ENCODE measurements at places on chromosomes 2 and 18.

GRCh38 chr2:64522843-64523428 lies 1.2 kb upstream of the AFTPH start:
- DNase-seq: no peak

GRCh38 chr2:100527440-100528015 lies 35.3 kb upstream of the PDCL3 start:
- DNase-seq: no peak

DNA sequence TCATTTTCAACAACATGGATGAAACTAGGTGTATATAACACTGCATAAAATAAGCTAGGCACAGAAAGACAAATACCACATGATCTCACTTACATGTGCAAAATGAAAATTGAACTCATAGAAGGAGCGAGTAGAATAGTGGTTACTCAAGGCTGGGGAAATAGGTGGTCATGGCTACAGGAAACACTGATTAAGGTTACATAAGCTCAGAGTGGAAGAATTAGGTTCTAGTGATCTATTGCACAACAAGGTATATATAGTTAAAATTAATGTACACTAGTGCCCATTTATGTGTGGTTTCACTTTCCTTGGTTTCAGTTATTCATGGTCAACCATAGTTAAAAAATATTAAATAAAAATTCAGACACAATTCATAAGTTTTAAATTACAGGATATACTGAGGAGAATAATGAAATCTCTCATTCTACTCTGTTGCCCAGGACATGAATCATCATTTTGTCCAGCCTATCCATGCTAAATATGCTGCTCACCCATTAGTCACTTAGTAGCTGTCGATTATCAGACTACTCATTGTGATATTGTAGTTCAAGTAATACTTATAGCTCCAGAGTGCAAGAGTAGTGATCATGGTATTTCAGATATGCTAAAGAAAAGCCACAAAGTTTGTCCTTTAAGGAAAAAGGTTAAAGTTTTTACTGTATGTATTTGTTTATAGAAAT lies 1530.9 kb upstream of the LRRTM1 start:
- DNase-seq: no peak

GRCh38 chr2:10413991-10414451 lies 34.1 kb downstream of the ODC1 start:
- no peak for DNase-seq

DNA sequence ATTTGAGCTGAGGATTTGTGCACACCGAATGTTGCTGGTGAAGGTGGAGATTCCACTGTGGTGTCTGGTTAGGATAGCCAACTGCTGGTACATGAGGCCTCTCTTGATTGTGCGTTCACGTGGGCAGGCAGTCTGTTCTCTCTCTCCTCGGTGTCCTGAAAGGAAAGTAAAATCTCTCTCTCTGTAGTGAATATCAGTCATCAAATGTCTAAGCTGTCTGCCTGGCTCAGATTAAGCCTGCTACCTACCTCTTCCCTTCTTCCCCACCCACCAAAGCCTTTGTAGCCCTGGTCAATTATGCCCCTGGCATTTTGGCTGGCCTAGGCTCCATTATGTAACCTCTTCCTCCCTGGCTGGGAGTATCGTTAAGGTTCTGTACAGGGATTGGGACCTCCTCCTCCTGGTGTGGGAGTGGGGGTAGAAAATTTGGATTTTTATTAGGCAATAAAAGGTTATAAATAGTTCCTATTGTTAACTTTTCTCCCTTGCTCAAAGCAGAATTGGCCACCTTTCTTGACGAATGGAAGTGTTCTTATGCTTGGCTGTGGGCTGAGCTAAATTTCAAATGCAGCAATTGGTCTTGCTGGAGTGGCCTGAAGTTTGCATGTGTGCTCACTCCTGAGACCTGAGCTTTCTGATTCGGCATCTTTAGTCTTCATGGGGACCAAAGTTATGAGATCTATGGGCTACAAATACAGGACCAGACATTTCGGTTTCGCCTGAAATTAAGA lies 148.8 kb downstream of the WDSUB1 start:
- DNase-seq: no peak

DNA sequence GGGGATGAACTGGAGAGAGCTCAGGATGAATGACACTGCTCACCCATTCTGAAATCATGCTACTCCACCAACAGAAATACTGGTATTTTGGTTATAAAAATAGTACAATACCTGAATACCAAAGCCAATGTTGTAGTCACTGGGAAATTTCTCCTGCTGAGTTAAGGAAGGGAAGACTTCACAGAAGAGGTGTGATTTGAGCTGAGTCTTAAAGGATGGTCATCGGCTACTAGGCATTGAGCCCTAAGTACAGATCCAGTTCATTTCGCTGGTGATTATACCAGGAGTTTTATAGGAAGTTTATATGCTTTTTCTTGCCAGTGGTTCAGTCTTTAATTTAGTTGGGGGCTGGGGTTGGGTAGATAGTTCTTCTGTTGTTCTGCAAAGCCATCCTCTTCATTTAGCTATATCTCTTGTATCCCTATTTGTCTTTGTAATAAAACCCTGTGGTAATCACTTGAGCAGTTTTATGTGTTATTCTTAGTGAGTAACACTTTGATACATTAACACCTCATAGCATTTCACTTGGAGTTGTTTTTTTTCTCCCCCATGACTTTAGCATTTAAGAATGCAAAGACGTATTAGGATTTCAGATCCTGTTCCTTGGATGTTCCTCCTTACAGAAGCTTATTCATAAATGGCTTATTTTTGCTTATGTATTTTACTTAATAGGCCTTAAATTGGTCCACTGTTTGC lies 239.9 kb upstream of the FOSL2 start:
- DNase-seq: no peak
